ENCODE measurements at places on chromosomes 12 and 14. TPM values are rescaled to one million over a fixed set of nuclear protein-coding genes. Genes with fewer than 3 reads are reported as not detected.

- no peak overlapping the region for H3K4me3 ChIP-seq
- no peak for DNase-seq
- H3K36me3 ChIP-seq = no peaks in the 10 kb centered on the region
- H3K27me3 ChIP-seq = peaks cover 4% of the 10 kb centered on the region
- H3K27ac ChIP-seq = no peak overlapping the region
- H3K4me1 ChIP-seq = peaks cover 43% of the 10 kb centered on the region
These were observed 56.5 kb upstream of the CCND2 start for GRCh38 chr12:4217091-4217490.

SLC7A7 gene
- total RNA-seq = 0.60 TPM

GRCh38 chr14:91349481-91350074, 68.0 kb downstream of the CCDC88C start:
- no peaks in the 10 kb centered on the region for H3K27me3 ChIP-seq
- H3K4me1 ChIP-seq = peaks cover 80% of the 10 kb centered on the region
- DNase-seq = peak; percentile 72
- H3K27ac ChIP-seq = peak overlapping the region; percentile 96
- H3K36me3 ChIP-seq = peaks cover 41% of the 10 kb centered on the region
- H3K4me3 ChIP-seq = peak overlapping the region; percentile 71

ANKS1B gene
- 1.3 TPM for total RNA-seq

C3AR1 gene
- 11.4 TPM for total RNA-seq

DNA sequence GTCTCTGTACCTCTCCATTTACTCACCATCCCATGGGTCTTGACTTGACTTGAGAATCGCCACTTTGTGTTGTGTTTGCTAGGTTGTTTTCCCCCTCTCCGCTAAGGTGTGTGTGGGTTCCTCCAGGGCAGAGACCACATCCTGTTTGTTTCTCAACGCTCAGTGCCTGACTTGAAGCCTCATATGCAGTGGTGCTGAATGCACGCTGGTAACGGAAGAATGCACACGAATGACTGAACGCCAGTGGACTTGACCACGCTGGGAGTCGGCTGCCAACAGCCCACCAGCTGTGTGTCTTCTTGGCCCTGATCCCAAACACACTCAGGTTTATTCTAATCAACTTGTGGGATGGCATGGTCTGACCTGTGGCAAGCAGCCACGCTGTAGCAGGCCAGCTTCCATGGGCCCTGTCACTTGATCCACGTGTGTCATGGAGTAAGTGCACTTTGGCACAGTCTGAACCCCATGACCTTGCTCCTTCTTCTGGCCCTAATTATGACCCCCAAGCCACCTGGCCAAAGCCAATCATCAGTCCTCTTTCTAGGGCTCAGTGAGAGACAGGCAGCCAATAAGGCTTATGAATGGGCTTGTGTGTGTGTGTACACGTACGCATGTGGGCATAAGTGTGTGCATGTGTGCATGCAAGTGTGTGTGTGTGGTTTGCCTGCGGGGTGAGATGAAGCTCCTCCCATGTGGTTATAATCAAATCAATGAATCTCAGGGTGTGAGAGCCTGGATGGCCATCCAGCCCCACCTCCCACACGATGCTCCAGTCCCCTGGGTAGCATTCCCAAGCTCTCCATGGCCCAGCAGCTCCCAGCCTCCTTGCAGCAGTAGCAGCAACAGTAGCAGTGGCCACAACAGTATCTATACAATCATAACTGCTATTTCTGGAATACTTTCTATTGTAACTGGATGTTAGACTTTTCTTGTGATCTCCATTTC, 6.4 kb upstream of the TC2N start:
- peaks cover 2% of the 10 kb centered on the region for H3K36me3 ChIP-seq
- peaks cover 76% of the 10 kb centered on the region for H3K4me1 ChIP-seq
- peak; percentile 90 for DNase-seq
- peak overlapping the region; percentile 68 for H3K4me3 ChIP-seq
- H3K27me3 ChIP-seq = no peaks in the 10 kb centered on the region

DNA sequence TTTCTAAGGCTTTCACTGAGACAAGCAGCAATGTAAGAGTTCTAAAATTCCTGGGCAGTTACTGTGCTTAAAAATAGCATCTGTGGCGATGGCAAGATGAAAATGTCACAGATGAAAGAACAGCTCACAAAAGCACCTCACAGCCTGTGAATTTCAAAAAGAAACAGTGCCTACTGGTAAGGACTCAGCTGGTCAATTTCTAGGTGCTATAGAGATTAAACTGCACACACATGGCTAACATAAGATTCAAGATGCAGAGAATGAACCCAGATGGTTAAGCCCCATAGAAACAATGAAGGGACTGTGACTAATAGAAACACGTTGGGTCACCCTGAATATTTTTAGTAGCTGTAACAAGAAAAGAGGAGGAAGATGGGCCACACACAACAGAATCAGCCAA, 12.0 kb upstream of the IL26 start:
- DNase-seq = no peak
- peaks cover 9% of the 10 kb centered on the region for H3K36me3 ChIP-seq
- H3K4me3 ChIP-seq = no peak overlapping the region
- no peak overlapping the region for H3K27ac ChIP-seq
- H3K4me1 ChIP-seq = peaks cover 78% of the 10 kb centered on the region

- no peaks in the 10 kb centered on the region for H3K4me1 ChIP-seq
- DNase-seq = no peak
- no peak overlapping the region for H3K27ac ChIP-seq
- H3K4me3 ChIP-seq = no peak overlapping the region
- no peaks in the 10 kb centered on the region for H3K27me3 ChIP-seq
- H3K36me3 ChIP-seq = peaks cover 4% of the 10 kb centered on the region
These were observed 92.6 kb downstream of the NUMB start for GRCh38 chr14:73365727-73366126.

LTBP2 gene
- 0.28 TPM for total RNA-seq

IL22 gene
- total RNA-seq = 4.7 TPM

GRCh38 chr12:15996254-15996653, 85.1 kb downstream of the DERA start:
- H3K4me3 ChIP-seq = no peak overlapping the region
- H3K36me3 ChIP-seq = peaks cover 6% of the 10 kb centered on the region
- H3K4me1 ChIP-seq = no peaks in the 10 kb centered on the region

RNASE7 gene
- total RNA-seq = not detected

IFT43 gene
- total RNA-seq = 6.4 TPM

- H3K4me3 ChIP-seq = no peak overlapping the region
- DNase-seq = no peak
- H3K36me3 ChIP-seq = no peaks in the 10 kb centered on the region
- no peak overlapping the region for H3K27ac ChIP-seq
These were observed 1.2 kb downstream of the SRGAP1 start for GRCh38 chr12:63845726-63846125.

- H3K4me3 ChIP-seq = no peak overlapping the region
- H3K27me3 ChIP-seq = peaks cover 16% of the 10 kb centered on the region
- H3K36me3 ChIP-seq = no peaks in the 10 kb centered on the region
- H3K4me1 ChIP-seq = no peaks in the 10 kb centered on the region
These were observed 77.0 kb downstream of the STON2 start for GRCh38 chr14:81323093-81323492.

DNA sequence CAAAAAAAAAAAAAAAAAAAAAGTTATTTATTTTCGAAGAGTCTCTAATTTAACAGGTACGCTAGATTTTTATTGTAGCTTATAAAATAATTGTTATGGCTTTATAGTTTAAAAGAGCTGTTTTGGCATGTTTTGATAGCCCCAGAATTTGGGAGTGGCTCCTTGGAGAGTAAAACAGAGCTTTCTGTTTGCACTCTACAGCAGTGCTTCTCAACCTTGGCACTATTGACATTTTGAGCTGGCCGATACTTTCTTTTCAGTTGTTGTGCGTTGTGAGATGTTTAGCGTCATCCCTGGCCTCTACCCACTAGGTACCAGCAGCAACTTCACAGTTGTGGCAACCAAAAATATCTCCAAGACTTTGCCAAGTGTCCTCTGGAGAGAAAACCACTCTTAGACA, 30.6 kb downstream of the PLBD1 start:
- no peak overlapping the region for H3K27ac ChIP-seq
- no peak overlapping the region for H3K4me3 ChIP-seq
- H3K27me3 ChIP-seq = no peaks in the 10 kb centered on the region
- DNase-seq = no peak

RPS6KL1 gene
- 3.8 TPM for total RNA-seq

DNA sequence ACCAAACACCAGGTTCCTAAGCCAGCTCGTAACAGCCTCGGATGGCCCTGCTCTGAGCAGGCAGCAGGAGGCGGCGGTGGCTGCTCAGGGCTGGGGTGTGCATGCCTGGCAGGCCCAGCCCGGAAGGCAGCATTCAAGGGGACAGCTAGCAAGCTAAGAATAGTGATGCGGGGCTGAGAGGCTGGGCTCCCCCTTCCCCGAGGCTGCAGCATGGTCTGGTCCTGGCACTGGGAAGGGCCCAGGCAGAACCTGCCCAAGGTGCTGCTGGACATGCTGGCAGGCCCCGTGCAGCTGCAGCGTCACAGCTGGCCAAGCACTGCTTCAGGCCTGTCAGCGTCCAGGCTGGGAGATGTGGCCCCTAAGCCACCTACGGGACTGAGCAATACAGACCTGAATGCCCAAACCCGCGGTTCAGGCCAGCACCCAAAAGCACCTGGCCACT, 26.4 kb upstream of the NUDT14 start:
- H3K27ac ChIP-seq = no peak overlapping the region
- no peaks in the 10 kb centered on the region for H3K36me3 ChIP-seq
- no peak overlapping the region for H3K4me3 ChIP-seq
- H3K27me3 ChIP-seq = no peaks in the 10 kb centered on the region
- H3K4me1 ChIP-seq = no peaks in the 10 kb centered on the region
- no peak for DNase-seq

DNA sequence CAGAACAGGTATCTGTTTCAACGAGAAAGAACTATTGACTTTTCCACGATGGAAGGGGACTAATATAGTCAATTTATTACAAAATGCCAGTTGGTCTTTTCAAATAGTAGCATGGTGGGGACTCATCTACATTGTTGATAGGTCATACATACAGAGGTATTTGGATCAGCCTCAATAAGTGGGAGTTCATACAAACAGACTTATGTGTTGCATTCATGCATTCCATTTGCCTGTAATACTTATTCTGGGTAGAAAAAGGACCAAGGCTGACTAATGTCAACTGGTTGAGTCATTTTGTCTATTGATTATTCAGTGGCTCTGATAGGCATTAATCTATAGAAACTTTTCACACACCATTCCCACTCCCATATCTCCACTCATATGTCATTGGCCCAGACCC, 41.5 kb upstream of the GLIPR1 start:
- no peak overlapping the region for H3K4me3 ChIP-seq
- DNase-seq = no peak
- H3K27me3 ChIP-seq = peaks cover 4% of the 10 kb centered on the region
- no peak overlapping the region for H3K27ac ChIP-seq

MGST1 gene
- total RNA-seq = not detected

DNA sequence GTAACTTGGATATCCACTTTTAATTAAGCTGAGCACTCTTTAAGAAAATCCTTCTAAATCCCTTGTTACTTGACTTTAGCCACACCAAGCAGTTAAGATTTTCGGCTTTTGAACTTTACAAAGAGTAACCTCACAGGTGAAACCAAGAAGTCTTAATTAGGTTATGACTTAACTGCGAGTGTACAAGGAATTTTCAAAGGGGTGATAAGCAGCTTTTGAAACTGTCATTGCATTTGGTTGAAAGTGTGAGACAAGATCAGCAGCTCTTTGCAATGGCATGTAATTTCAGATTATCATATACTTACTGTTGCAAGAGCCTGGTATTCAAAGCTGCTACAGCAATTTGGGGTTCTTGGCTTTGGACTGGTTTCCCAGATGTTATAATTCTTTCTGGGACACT, 137.5 kb downstream of the TMEM117 start:
- H3K27ac ChIP-seq = no peak overlapping the region
- H3K4me3 ChIP-seq = no peak overlapping the region
- H3K27me3 ChIP-seq = no peaks in the 10 kb centered on the region
- H3K4me1 ChIP-seq = no peaks in the 10 kb centered on the region
- H3K36me3 ChIP-seq = no peaks in the 10 kb centered on the region
- DNase-seq = no peak

- peak within 1 kb of the TSS; percentile 32 for H3K4me3 ChIP-seq
- no peak for DNase-seq
- peaks cover 8% of the 10 kb centered on the region for H3K4me1 ChIP-seq
- no peaks in the 10 kb centered on the region for H3K36me3 ChIP-seq
- H3K27ac ChIP-seq = no peak within 1 kb of the TSS
These were observed at the start of gene NTF3 for GRCh38 chr12:5432011-5432400. Gene NTF3 (plus strand): TSS chr12:5432108. CDS start chr12:5432325, 217 bp downstream.

- peak; percentile 18 for DNase-seq
- no peaks in the 10 kb centered on the region for H3K27me3 ChIP-seq
- no peak overlapping the region for H3K4me3 ChIP-seq
- H3K27ac ChIP-seq = no peak overlapping the region
These were observed 1124.7 kb downstream of the FLRT2 start for GRCh38 chr14:86654558-86655184.

DNA sequence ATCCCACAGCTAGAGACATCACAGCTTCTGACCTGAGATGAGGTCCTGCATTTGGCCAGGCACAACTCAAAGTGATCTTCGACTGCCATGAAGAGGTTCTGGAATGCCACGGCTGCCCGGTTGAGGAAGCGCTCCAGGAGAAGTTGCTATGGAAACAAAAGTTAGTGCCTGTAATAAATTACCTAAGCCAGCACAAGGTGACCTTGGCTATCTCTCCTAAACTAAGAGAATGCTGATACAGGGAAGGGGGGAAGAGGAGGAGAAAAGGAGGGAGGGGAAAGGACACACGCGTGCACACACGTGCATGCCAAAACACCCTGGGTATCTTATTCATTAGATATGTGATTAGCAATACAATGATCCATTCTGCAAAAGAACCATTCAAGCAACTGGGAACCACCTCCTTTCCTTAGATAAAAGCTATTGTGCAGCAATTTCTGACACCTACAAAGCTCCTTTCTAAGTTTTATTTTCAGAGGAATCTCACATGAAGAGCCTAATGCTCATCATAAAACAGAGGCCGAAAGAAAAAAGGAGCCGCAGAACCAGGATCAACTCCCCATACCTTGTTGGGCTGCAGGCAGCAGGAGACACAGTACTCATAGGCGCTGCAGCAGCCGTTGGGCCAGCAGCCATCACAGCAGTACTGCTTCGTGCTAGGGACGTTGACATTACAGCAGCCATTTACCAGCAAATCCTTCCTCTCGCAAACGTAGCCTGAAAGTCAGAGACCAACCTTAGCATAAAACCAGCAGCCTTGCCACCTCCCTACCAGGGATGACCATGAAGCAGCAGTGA, 17.9 kb downstream of the SPRING1 start:
- H3K4me1 ChIP-seq = peaks cover 16% of the 10 kb centered on the region
- H3K27me3 ChIP-seq = no peaks in the 10 kb centered on the region
- no peak overlapping the region for H3K27ac ChIP-seq
- peaks cover 48% of the 10 kb centered on the region for H3K36me3 ChIP-seq
- H3K4me3 ChIP-seq = no peak overlapping the region

- no peaks in the 10 kb centered on the region for H3K4me1 ChIP-seq
- H3K4me3 ChIP-seq = no peak overlapping the region
- DNase-seq = no peak
- no peaks in the 10 kb centered on the region for H3K36me3 ChIP-seq
- no peak overlapping the region for H3K27ac ChIP-seq
These were observed 91.5 kb upstream of the VASH1 start for GRCh38 chr14:76669770-76670169.

GRCh38 chr12:127830065-127830460, 436.9 kb upstream of the TMEM132C start:
- H3K36me3 ChIP-seq = no peaks in the 10 kb centered on the region
- no peak overlapping the region for H3K4me3 ChIP-seq
- H3K27me3 ChIP-seq = no peaks in the 10 kb centered on the region
- H3K4me1 ChIP-seq = no peaks in the 10 kb centered on the region

Measured in activated CD4-positive, alpha-beta memory T cell treated with anti-CD3 and anti-CD28 coated beads, Interleukin-2, amount 10 ng/mL, durations not matched to agents 7 days and 5 days (primary cell).